ENCODE measurements at places on chromosomes 6 and 20.

- DNase-seq, result no peak
Measured at GRCh38 chr20:45378191-45378590, at the start of gene TP53TG5. Gene TP53TG5 (minus strand): TSS chr20:45378325. CDS start chr20:45378236, 89 bp downstream.

DNA sequence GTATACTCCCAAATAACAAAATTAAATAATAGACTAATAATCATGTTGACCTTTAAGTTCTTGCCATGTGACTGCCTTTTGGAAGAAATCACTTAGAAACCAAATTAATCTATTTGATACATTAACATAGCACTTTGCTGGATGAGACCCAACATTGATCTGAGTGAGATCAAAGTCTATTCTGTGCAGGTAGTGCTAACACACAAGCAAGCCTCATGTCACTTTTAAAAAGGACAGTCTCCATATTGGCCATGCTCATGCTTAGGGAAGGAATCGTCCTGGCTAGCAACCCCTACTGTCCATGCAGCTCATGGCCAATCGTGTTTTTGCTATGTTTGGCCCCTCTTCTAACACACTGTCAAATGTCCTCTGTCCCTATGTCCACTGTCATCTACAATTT is 35.8 kb upstream of the RNF217 start:
- no peak for DNase-seq

- no peak for DNase-seq
Measured at GRCh38 chr6:32868257-32868788, 14.3 kb downstream of the PSMB9 start.

GRCh38 chr6:142030115-142030619 is 102.6 kb upstream of the GJE1 start:
- DNase-seq, result no peak

- no peak for DNase-seq
Measured at GRCh38 chr6:2033544-2033943, 211.9 kb downstream of the GMDS start.

GRCh38 chr20:31663838-31664695 is 26.4 kb downstream of the COX4I2 start:
- no peak for DNase-seq

GRCh38 chr20:38418509-38419204 is 16.5 kb downstream of the SNHG17 start:
- DNase-seq, result no peak

- no peak for DNase-seq
Measured at GRCh38 chr6:110329348-110329713, 28.8 kb downstream of the METTL24 start.

GRCh38 chr6:40036186-40036585 is 101.9 kb upstream of the MOCS1 start:
- no peak for DNase-seq

GRCh38 chr20:13813910-13814309 is 29.1 kb downstream of the NDUFAF5 start:
- no peak for DNase-seq

DNA sequence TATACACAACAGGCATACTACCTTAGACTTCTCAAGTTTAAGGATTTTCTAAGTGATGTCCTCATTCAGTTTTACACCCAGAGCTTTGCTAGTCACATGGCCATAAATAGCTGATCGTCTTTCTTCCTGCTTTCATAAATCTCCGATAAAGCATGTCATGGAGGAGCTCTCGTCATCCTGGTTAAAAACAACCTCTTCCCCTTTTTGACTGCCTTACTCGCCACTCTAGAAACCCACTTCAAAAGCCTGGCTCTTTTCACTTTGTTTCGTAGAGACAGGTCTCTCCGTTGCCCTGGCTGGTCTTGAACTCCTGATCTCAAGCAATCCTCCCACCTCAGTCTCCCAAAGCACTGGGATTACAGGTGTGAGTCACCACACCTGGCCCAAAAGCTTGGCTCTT is 67.0 kb upstream of the SMIM29 start:
- DNase-seq, result no peak

- DNase-seq, result no peak
Measured at GRCh38 chr6:54695815-54696214, 150.8 kb upstream of the FAM83B start.

GRCh38 chr20:574297-574942 is 30.8 kb upstream of the CSNK2A1 start:
- no peak for DNase-seq

DNA sequence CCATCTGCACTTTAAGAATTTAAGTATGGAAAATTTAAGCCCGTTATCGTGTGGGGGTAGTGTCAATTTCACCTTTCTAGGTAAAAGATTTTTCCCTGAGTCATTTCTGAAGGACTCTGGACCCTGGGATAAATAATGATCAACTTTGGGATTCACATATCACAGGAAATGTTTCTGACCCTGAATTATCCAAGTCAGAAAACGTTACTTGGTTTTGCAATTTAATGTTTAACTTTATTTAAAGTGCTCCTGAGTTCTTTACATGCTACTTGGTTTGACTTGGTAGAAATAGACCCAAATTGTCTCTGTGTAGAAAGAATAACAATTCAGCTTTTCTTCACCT is 1.5 kb upstream of the SLC17A3 start:
- DNase-seq, result no peak

- no peak for DNase-seq
Measured at GRCh38 chr6:95574811-95575210, 2.5 kb upstream of the MANEA start.

GRCh38 chr6:143160439-143161220 is 99.9 kb downstream of the AIG1 start:
- DNase-seq, result no peak

- no peak for DNase-seq
Measured at GRCh38 chr6:25623879-25624278, 28.1 kb upstream of the SCGN start.

- no peak for DNase-seq
Measured at GRCh38 chr6:152078804-152079203, 271.3 kb downstream of the ESR1 start.

- DNase-seq, result no peak
Measured at GRCh38 chr6:80862756-80863155, 756.3 kb downstream of the BCKDHB start.

DNA sequence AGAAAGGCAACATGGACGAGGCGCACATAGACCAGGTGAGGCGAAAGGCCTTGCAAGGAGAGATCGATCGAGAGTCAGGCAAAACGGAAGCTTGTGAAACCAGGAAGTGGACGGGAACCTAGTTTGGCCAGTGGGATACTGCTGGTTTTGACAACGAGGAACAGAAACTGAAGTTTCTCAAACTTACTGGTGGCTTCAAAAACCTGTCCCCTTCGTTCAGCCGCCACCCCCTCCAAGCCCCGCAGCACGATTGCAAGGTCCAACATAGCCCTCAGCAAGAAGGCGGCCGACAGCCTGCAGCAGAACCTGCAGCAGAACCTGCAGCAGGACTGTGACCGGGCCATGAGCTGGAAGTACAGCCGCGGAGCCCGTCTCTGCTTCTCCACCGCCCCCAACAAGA is 238.0 kb downstream of the KHDC1L start:
- DNase-seq, result no peak

GRCh38 chr6:20630136-20630535 is 95.9 kb downstream of the CDKAL1 start:
- no peak for DNase-seq

DNA sequence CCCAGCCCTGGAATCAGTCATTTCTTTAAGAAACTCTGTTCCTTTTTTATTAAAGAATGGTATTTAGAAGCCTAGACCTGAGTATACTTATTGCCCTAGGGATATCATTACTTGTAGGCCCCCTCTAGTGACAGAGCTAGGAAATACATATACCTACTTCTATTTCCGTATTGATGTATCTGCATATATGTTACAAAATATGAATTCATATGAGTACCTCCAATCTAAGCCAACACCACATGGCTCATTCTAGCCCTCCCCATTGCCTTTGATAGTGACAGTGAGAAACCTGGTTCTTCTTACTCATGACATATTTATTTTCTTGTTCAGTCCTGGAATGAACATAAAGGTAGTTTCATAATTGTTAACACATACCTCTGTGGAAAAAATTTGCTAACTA is 137.2 kb downstream of the FARS2 start:
- no peak for DNase-seq

DNA sequence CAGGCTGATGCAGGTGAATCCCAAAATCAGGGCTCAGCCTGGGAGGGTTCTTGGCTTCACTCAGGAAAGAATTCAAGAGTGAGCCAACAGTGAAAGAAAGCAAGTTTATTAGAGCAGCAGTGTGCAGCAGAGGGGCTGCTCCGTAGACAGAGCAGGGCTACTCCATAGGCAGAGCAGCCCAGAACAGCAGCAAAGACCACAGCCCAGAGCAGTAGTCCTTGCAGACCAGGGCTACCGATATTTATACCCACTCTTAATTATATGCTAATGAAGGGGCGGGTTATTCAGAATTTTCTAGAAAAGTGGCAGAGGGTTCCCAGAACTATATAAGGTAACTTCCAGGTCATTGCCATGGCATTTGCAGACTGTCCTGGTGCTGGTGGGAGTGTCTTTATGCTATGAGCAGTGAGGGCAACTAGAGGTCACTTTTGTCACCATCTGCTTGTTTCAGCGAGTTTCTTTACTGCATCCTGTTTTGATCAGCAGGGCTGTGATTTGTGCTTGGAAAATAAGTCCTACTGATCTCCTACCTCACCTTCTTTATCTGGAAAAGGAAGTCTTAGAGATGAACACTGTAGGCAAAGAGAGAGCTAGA is 39.8 kb upstream of the PTPN1 start:
- DNase-seq, result no peak

DNA sequence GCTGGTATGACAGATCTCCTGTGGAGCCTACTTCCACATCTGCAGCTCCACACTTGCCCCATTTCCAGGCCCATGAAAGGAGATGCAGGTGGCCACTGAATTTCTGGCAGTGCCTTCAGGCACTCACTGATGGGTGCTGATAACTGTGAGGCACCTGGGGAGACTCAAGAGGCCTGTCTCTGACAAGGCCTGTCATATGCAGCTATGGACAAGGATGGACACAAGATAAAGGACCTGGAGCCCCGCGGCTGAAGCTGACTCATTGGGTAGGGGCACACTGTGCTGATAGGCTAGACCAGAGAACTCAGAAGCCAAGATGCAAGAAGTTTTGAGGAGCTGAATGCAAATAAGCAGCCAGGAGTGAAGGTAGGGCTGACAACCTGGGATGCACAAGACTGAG is 81.0 kb upstream of the LRFN2 start:
- DNase-seq, result no peak

- no peak for DNase-seq
Measured at GRCh38 chr6:31723245-31723979, at the start of gene MPIG6B. Gene MPIG6B (plus strand): TSS chr6:31723373. CDS start chr6:31723384, 11 bp downstream.

DNA sequence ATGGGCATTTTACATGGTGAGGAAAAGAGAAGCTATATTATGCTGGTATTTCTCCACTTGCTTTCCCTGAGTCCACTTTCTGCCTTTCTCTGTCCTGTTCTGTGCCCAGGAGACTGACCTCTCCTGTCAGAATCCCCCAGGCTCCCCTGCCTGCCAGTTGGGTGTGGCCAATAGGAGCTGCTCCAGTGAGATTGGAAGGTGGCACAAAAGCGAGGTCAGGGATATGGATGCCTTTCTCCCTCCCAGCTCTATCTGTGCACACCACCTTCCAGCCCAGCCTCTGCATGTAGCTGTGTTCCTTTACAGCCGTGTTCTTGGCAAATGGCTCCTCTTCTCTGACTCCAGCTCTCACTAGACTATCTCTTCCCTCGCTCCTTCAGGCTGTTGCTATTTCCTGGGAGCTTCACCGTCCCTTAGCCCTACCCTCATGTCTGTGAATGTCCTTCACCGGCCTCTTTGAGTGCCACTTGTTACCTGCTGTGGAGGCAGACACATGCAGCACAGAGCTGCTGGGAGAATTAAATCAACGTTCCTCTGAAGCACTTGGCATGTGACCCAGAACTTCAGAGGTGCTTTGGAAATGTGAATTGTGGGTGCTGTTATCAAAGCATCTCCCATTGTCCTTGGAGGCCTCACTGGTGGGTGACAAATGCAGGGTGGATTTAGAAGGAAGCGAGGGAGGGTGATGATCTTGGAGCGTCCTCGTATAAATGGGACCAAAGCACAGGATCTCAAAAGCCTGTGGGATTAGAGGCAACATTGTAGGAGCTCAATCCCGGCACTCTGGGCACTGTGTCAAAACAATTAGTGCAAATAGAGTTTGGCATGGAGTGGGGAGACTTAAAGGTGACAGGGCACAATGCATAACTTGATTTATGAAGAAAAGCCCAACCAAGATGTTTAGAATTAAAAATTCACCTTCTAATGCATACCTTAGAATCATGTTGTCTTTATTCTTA is 28.9 kb upstream of the RALGAPA2 start:
- DNase-seq, result no peak

DNA sequence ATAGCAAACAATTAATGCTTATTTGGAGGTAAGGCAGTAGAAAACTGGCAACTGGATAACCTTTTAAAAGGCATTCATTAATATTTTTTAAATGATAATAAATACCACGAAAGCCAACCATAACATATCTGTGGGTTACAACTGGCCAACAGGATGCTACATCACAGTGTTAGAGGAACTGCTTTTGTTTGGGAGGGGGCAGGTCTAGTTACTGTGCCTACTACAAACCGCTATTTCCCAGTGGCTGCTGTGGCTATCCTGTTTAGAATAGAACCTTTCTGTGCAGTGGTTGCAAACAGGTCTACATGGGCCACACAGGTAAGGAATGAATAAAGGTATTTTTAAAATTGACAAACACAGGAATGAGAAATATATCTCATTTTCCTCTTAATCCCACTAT is 976 bp downstream of the PIGT start:
- DNase-seq, result no peak

Measured in GOT3 (cell line).